ENCODE measurements at places on chromosomes 4 and X.

GRCh38 chrX:40224658-40225057 lies 126.9 kb upstream of the BCOR start:
- DNase-seq: no peak

DNA sequence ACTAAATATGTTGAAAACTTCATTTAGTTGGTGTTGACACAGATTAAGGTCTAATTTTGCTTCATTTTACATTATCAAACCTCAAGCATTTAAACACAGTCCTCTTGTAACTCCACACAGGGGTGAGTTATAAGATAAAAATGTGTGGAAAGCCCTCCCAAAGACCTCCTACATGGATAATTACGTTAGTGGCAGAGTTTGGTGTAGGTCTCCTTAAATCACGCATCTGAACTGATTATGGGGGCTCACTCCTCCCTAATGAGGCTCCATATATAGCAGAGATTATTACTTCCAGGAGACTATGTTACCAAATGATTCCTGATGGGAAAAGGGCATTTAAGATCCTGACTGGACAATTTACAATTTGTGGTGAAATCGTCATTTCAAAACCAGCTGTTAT lies 32.2 kb upstream of the VCX3B start:
- no peak for DNase-seq

DNA sequence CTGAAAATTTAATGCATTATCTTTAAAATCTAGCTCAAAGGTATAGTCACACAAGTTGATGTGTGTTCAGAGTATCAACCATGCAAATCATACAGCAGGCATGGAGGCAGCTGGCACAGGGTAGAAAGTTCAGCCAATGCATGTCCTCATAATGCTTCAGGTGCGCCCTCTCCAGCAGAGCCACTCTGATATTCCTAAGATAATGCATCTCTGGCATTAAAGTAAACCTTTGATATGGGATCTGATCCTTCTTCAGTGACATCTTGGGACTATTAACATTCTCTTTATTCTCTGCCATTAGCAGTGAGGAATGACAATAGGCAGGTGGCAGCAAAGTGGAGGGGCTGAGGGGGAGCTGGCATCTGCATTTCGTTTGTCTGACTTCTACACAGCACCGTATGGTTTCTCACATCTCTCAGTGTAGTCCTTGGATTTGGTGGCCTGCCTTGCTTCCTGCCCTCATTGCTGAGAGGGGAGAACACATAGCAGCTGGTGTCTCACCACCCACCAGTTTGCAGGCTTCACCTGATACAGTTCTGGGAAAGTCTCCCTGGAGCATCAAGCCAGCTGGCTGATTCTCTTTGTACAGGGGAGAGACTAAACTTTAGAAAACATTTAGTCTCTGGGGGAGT lies 168.7 kb upstream of the TBC1D9 start:
- DNase-seq: no peak

GRCh38 chr4:17932041-17932440 lies 89.5 kb downstream of the LCORL start:
- no peak for DNase-seq

- DNase-seq: no peak
Observed at GRCh38 chr4:11116940-11117339, 311.8 kb downstream of the HS3ST1 start.

GRCh38 chr4:53676402-53676871 lies 85.2 kb upstream of the LNX1 start:
- no peak for DNase-seq

GRCh38 chr4:179124957-179125356 lies 1682.7 kb upstream of the AGA start:
- no peak for DNase-seq

- DNase-seq: no peak
Observed at GRCh38 chrX:17036171-17036961, 89.9 kb downstream of the REPS2 start.

DNA sequence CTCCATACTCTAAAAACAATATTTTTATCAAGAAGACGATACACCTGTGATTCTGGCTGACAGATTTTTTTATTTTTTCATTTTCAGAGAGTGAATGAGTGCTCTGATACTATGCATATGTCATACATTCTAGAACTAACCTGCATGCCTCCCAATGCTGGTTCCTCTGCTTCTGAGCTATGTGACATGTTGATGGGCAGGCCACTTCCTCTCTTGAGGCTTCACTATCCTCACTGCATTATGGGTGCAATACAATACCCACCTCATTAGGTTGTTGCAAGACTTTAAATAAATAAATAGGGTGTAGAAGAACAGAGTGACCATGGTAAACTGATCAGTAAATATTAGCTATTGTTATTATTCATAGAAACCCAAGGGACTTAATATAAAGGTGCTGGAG lies 408.3 kb downstream of the HNRNPD start:
- no peak for DNase-seq

DNA sequence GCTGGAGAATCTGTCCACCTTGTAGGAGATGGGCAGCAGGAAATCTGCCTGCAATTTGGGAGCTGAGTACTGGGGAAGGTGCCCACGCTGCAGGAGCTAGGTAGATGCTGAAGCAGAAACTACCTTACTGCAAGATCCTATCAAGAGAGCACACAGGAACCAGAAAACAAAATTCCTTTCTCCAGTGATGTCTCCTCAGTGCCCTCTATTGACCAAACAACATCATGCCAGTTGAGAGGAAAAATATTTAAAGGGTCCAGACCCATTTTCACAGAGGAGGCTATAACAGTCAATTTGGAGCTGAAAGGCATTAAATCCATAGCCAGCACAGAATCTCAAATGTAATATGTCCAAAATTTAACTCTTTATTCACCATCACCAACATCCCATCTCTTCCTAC lies 406.8 kb downstream of the SLITRK2 start:
- no peak for DNase-seq

DNA sequence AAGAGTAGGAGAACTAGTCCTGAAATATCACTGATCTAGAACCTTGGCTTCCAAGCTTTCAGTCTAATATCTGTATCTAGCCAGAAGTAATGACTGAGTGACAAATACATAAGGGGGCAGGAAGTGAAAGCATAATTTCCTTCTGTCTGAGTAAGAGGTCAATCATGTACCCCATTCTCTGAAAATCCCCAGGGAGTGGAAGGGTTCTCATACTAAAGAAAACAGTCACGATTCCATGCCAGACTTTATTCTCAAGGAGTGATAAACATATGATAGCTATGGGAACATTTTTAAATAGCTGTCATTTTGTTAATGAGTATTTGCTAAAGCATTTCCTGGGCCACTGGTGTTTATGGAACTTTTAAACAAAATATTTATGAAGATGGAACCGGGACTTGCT lies 308.5 kb downstream of the ARHGAP24 start:
- DNase-seq: no peak

GRCh38 chr4:11675051-11675800 lies 246.5 kb upstream of the HS3ST1 start:
- DNase-seq: no peak

- DNase-seq: peak; percentile 3
Observed at GRCh38 chrX:70504772-70505450, 60.3 kb downstream of the DLG3 start.

DNA sequence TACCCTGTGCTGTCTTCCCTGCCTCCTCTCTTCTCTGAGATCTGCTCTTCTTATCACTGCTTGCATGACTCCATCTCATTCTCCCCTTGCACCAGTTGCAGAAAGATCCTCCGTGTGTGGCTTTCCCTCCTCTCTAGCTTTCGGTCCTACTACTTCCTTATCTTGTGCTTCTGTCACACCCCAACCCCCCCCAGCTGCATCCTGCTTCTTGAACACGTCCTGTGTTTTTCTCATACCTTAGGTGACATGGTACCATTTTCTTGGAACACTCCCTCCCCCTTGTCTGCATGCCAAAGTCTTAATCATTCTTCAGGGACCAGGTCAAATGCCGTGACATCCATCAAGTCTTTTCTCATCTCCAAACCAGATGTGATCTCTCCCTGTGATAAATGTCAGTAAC lies 46.4 kb downstream of the FHL1 start:
- no peak for DNase-seq

DNA sequence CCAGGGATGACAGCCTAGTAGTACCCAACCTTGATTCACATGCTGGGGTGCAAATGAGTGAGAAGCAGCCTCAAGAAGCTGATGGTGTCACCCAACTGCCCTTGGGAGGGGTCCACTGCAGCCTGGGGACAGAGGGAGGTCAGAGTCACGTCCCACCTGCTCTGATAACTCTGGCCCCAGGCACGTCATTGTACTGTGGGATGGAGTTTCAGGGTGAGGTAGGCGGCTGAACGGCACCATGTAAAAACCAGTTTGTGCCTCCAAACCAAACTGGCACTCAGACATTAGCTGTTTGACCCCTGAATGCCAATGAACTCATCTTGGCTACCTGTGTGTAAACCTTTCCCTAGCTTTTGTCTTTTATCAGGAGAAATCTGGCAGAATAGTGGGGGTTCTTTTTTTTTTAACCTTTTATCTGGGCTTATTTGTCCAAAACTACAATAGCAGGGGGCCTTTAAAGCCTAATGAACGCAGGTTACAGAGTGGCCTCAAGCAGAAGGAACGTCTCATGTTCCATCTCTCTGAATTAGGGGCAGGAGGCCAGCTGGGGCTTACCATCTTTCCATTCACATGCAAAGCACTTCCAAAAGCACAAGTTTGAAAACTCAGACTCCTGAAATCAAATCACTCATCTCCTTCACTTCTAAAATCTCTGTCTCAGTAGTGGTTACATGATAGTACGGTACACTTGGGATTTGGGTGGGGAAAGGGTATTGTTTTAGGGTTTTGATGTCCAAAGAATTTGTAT lies 89.4 kb downstream of the IRF2 start:
- DNase-seq: no peak
